Stimulated activated CD8-positive, alpha-beta memory T cell treated with anti-CD3 and anti-CD28 coated beads, Interleukin-15, amount 100 ng/mL, for 1 hour (primary cell): ENCODE measurements at places on chromosomes 13 and 19.
A peak's percentile ranks its signal among the peaks of the same experiment; 100 is the strongest.

GRCh38 chr19:1128106-1128505 lies 24.3 kb downstream of the GPX4 start:
- no peak for DNase-seq

- no peak for DNase-seq
These were observed 56.1 kb downstream of the ALOX5AP start for GRCh38 chr13:30791354-30792001.

DNA sequence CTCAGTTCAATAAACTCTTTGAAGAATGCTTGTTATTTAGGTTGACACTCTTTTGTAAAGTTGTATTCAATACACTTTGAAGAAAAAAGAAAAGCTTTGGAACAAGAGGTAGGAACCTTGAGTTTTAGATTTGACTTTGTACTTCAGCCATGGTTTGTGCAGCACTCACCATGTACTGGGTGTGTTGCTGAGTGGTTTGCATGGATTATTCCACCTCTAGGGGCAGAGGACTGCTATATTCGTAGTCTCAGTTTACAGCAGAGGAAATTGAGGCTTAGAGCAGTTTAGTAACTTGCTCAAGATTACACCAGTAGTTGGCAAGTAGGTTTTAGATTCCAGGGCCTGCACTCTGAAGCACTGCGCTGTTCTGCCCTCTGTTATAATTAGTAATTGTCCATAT lies 68.8 kb downstream of the DNAJC3 start:
- no peak for DNase-seq

GRCh38 chr19:19403373-19403901 lies 2.0 kb upstream of the GATAD2A start:
- no peak for DNase-seq

DNA sequence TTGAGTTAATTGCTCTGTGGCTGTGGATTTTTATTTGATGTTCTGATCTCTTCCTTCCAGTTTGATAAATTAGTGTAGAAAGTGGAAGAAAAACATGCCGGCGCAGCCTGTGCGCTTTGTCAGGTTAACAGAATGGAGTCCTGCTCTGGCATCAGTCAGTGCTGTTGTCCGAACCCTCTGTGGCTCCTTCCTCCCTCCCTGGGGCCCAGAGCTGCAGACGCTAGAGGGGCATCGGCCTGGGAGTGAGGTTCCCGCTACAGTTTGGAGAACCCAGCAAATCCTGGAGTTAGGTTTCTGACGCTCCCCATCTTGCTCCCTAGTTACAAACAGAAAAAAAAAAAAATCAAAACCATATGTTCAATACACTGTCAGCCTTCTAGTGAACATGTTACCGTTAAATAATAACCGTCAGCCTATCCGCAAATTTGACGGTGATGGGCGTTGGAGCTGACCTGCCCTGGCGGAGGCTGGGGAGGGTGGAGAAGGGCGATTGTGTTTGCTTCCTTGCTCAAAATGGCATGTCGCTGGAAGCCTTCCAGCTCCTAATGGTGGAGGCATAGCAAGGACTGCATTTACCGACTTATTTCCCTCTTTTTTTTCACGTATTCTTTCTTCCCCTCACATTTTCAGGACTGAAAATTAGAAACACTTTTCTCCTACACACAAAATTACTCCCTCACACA lies 13.6 kb downstream of the MBNL2 start:
- no peak for DNase-seq

GRCh38 chr13:37407156-37407555 lies 191.4 kb downstream of the POSTN start:
- DNase-seq = no peak

GRCh38 chr19:703651-704446 lies 4.9 kb upstream of the PALM start:
- DNase-seq = peak; percentile 47
